ENCODE measurements at places on chromosomes 1 and 21. TPM values are rescaled to one million over a fixed set of nuclear protein-coding genes. Genes with fewer than 3 reads are reported as not detected.
A peak's percentile ranks its signal among the peaks of the same experiment; 100 is the strongest.

DNA sequence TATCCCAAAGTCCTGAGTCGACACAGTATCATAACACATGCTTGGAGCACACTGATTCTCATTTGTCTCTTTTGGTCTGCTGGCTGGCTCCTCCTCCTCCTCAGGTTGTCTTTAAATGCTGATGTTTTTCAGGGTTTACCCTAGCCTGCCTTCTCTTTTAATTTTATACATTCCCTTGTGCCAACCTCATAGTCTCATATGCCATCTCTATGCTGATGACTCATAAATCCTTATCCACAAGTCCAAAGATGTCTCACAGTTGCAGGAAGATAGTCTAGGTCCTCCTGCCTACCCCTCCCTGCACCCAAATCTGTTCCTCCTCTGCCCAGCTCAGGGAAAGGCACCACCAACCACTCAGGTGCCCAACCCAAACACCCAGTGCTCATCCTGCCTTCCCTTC, 108.3 kb downstream of the SIPA1L2 start:
- H3K4me1 ChIP-seq: no peaks in the 10 kb centered on the region
- H3K27ac ChIP-seq: no peak overlapping the region
- H3K4me3 ChIP-seq: no peak overlapping the region
- no peaks in the 10 kb centered on the region for H3K27me3 ChIP-seq
- DNase-seq: no peak

DNA sequence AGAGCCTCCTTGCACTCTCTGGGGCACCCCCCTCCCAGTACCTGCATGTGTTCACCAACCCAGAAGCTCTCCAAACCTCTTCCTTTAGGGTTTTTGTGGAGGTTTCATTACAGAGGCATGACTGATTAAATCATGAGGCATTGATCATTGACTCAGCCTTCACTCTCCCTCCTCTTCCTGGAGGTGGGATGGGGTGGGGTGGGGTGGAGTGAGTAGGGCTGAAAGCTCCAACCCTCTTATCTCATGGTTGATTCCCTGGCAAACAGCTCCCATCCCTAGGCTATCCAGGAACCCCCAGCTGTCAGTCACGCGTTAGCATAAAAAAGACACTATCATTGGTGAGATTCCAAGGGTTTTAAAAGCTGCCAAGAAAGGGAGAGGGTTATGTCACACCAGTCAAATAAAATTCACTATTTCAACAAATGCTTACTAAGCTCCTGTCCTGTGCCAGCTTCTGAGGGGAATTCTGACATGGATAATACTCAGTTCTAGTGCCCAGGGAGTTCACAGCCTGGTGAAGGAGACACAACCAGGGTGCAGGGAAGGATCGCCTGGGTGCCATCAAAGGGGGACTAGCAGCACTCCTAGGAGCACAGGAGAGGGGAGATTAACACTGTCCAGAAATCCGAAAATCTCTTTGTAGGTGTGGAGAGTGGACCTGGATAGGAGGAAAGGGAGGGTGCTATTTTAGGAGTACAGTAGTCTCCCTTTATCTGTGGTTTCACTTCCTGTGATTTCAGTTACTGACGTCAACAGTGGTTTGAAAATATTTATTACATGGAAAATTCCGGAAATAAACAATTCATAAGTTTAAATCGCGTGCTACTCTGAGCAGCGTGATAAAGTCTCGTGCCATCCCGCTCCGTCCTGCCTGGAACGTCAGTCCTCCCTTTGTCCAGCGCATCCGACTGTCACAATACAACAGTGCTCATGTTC, 6.8 kb upstream of the IL24 start:
- peaks cover 16% of the 10 kb centered on the region for H3K4me1 ChIP-seq
- H3K36me3 ChIP-seq: no peaks in the 10 kb centered on the region
- no peaks in the 10 kb centered on the region for H3K27me3 ChIP-seq
- H3K4me3 ChIP-seq: no peak overlapping the region

The SELP gene
- not detected for polyA plus RNA-seq

DNA sequence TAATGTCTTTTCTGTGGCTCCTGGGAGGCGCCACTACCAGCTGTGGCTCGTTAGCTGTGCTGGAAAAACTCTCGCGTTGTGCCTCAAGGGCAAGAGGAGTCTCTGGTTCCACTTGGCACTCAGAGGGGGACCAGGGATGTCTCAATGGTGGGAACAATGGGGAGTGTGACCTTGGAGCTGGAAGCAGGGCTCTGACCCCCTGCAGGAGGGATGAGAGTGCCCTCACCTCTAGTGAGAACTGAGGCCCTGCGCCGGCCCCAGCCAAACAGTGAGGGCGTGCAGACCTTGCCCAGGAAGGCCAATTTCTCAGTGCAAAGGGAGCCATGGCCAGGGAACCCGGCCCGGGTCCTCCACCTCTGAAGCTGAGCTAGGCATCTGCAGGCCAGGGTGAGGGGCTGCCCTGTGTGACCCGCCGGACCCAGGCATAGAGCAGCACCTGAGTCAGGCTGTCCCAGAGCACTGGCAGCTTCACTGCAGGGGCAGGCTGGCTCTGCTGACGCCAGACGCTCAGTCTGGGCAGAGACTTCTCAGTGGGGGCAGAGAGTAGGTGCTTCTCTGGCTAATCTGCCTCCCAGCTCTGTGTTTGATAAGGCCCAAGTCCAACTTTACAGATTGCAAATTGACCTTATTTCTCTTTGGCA, 1.8 kb downstream of the RD3 start:
- no peak overlapping the region for H3K4me3 ChIP-seq
- DNase-seq: no peak
- H3K27ac ChIP-seq: no peak overlapping the region
- no peaks in the 10 kb centered on the region for H3K36me3 ChIP-seq

- no peaks in the 10 kb centered on the region for H3K27me3 ChIP-seq
- no peak overlapping the region for H3K27ac ChIP-seq
- no peak for DNase-seq
- no peaks in the 10 kb centered on the region for H3K36me3 ChIP-seq
- H3K4me3 ChIP-seq: no peak overlapping the region
These were observed 109.5 kb downstream of the LRRC53 start for GRCh38 chr1:74402873-74403272.

- peak; percentile 58 for DNase-seq
- no peaks in the 10 kb centered on the region for H3K27me3 ChIP-seq
- peak overlapping the region; percentile 5 for H3K4me3 ChIP-seq
- peak overlapping the region; percentile 10 for H3K27ac ChIP-seq
- H3K4me1 ChIP-seq: peaks cover 77% of the 10 kb centered on the region
- no peaks in the 10 kb centered on the region for H3K36me3 ChIP-seq
These were observed 55.0 kb downstream of the S1PR1 start for GRCh38 chr1:101291562-101292380.

DNA sequence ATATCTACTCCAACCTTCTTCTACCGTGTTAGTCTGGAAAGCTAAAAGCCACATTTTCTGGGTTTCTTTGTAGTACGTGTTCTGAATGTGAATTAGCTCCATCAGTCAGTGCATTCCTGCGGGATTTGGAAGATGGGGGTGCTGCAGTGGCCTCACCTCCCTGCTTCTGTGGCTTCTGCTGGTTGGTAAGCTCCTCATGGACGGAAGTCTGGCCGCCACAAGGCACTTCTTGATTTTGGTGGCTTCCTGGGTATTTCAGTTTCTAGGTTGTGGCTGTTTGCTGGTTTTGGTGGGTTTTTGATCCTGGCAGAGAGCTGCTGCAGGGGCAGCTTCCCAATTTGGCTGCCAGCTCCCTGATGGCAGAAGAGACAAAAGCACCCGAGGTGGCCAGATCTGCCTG, 20.9 kb upstream of the TACSTD2 start:
- no peaks in the 10 kb centered on the region for H3K36me3 ChIP-seq
- H3K27me3 ChIP-seq: no peaks in the 10 kb centered on the region
- H3K4me3 ChIP-seq: no peak overlapping the region
- no peak overlapping the region for H3K27ac ChIP-seq
- DNase-seq: no peak

The SLC22A15 gene
- not detected for polyA plus RNA-seq

DNA sequence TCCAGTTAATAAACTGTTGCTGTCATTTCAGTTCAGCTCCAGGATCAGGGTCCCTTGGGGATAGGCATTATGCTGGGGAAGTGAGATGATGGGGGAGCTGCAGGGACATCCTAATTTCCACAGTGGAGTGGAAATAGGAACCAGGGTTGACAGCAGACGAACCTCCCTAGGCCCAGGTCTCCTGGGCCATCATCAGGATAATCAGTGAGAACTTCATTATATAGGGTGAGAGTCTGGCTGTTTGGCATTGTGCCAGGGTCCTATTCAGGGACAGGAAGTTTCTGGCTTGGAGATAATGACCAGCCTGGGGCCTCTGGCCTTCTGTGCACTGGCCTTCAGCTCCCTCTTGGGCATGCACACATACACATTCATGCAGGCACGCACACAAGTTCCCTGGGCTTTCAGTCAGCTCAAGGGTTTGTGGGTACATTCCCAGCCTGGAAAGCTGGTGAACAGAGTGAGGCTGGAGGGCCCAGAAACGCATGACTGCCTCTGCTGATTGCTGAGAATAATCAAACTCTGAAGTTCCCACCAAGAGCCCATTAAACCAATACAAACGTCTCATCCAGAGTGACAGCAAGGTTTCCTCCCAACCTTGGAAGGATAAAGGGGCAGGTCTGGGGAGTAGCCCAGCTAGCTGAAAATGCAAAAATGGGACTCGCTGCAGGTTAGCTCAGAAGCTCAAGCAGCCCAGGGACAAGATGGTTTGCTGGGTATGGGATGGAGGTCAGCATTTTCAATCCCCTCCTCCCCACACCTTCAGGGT, 13.9 kb upstream of the LRIG2 start:
- H3K4me1 ChIP-seq: no peaks in the 10 kb centered on the region
- no peak overlapping the region for H3K4me3 ChIP-seq
- no peaks in the 10 kb centered on the region for H3K36me3 ChIP-seq
- H3K27me3 ChIP-seq: no peaks in the 10 kb centered on the region
- no peak for DNase-seq

GRCh38 chr21:37530901-37531351, 164.4 kb downstream of the DYRK1A start:
- no peaks in the 10 kb centered on the region for H3K36me3 ChIP-seq
- H3K4me3 ChIP-seq: no peak overlapping the region
- H3K27ac ChIP-seq: no peak overlapping the region
- DNase-seq: no peak

- no peaks in the 10 kb centered on the region for H3K27me3 ChIP-seq
- no peak overlapping the region for H3K4me3 ChIP-seq
- H3K4me1 ChIP-seq: peaks cover 34% of the 10 kb centered on the region
- no peak overlapping the region for H3K27ac ChIP-seq
These were observed 5.9 kb downstream of the TARBP1 start for GRCh38 chr1:234473118-234473517.

DNA sequence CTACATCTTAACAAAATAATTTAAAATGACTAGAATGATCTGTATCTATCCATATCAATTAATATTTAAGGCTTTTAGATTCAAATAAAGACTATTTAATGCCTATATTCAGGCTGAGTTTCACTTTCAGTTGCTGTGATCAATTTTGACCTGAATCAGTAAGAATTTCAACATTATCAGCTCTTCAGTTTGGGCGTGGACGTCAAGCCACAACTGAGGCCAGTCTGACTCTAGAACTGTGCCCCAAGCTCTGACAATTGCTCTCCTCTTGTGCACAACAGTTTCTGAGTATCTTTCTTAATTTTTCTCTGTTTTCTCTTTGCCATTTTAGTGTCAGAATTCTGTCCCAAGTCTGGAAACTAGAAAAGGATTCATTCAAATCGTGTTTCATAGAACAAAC, 1095.5 kb downstream of the PLA2G4A start:
- H3K27me3 ChIP-seq: no peaks in the 10 kb centered on the region
- no peaks in the 10 kb centered on the region for H3K4me1 ChIP-seq
- no peak for DNase-seq
- no peaks in the 10 kb centered on the region for H3K36me3 ChIP-seq
- H3K27ac ChIP-seq: no peak overlapping the region

The SPOCD1 gene
- polyA plus RNA-seq: not detected

DNA sequence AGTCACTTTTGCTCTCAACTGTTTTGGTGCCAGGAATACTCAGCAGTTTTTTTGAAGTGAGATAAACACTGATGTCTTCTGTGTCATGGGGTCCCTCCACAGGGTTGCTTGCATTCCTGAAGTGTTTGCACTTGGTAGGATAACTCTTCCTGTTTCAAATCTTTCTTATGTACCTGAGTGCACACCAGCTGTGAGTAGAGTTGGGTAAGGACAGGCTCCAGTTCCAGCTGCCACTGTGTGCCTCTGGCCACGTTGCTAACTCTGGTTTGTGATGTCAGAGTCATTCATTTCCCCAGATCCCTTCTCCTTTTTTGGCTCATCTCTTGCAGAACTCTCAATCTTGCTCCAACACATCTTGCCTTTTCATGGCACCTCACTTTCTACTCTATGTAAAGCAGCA, 356.3 kb upstream of the B3GALT2 start:
- no peaks in the 10 kb centered on the region for H3K27me3 ChIP-seq
- no peaks in the 10 kb centered on the region for H3K36me3 ChIP-seq
- no peak overlapping the region for H3K4me3 ChIP-seq
- peaks cover 60% of the 10 kb centered on the region for H3K4me1 ChIP-seq

GRCh38 chr1:52141513-52142219, at the start of gene ZFYVE9:
ZFYVE9 (plus strand) TSS chr1:52142089; CDS start chr1:52233207, 91,118 bp downstream.
- no peaks in the 10 kb centered on the region for H3K36me3 ChIP-seq
- H3K27ac ChIP-seq: peak within 1 kb of the TSS; percentile 58
- peak; percentile 61 for DNase-seq
- peaks cover 43% of the 10 kb centered on the region for H3K4me1 ChIP-seq
- H3K27me3 ChIP-seq: no peaks in the 10 kb centered on the region

DNA sequence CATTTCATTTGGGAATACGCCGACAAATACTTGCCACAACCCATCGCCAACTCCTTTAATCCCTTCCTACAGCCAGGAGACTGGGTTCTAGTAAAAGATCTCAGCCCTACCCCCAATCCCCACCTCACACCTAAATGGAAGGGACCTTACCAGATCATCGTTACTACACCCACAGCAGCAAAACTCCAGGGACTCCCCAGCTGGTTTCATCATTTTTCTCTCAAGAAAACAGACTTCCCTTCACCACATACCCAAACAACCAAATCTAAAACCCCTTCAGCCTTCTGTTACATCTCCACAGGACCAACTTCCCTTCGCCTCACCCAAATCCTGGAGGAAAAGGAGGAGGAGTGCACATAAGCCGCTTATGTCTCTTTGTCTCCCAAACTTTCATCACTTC, 23.7 kb upstream of the SLC2A5 start:
- no peak for DNase-seq
- no peak overlapping the region for H3K4me3 ChIP-seq
- no peaks in the 10 kb centered on the region for H3K4me1 ChIP-seq

DNA sequence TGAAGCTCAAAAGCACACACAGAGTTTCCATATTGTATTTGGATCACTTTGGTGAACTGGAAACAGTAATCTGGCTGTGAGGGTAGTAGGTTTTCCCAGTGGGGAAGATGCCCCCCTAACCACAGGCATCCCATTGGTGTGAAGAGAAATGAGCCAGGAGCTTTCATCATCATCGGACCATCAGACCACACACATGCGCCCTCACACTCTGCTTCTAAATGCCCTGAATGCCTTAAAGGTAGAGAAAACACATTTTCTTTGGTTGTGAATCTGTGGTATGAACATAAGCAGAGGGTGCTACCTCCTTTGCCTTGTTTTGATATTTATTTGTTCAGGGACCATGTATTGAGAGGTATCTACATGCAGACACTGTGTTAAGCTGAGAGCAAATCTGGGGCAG, 79.0 kb upstream of the DNAH14 start:
- H3K27me3 ChIP-seq: no peaks in the 10 kb centered on the region
- no peak for DNase-seq
- no peaks in the 10 kb centered on the region for H3K36me3 ChIP-seq
- no peak overlapping the region for H3K4me3 ChIP-seq

The CDC42SE1 gene
- polyA plus RNA-seq: 66.2 TPM
